ENCODE measurements at places on chromosomes 11 and 22. TPM values are rescaled to one million over a fixed set of nuclear protein-coding genes. Genes with fewer than 3 reads are reported as not detected.

- no peak overlapping the region for H3K4me3 ChIP-seq
- H3K36me3 ChIP-seq: no peaks in the 10 kb centered on the region
- H3K27ac ChIP-seq: no peak overlapping the region
- no peaks in the 10 kb centered on the region for H3K27me3 ChIP-seq
- no peaks in the 10 kb centered on the region for H3K4me1 ChIP-seq
- no peak for DNase-seq
Measured at GRCh38 chr11:92865352-92865751, 104.1 kb upstream of the MTNR1B start.

DNA sequence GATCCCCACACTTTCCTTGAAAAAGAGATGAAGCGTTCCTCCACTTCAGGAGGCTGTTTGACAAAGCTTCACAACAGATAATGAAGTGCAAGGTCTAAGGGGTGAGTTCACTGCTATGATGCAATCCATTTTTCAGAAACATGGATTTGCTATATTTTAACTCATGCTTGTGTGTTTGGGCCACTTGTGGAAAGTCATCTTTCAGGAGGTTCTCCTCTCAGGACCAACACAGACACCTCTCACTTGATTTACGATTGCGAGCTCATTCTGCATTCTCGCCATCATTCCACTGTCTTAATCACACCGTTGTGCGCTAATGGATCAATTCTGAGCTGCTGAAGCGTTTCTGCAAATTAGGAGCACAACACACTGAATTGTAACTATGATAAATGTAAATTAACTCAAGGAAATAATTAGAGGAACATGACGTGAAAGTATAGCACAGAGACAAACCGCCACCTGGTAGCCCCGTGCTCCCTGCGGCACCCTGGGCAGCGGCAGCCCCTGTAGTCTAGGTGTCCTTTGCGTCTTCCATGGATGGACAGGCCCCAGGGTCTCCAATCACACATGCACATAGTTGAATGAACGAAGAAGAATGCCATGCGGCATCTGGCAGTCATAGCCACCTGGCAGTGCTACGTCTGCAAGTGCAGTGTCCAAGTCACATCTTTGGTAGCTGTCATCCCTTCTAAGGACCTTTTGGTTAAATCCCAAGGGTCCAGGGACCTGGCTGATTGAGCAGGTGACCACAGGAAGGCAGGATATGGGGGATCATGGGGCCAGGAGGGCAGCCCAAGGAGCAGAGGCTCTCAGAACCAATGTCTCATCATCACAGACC lies 28.1 kb upstream of the RTL6 start:
- no peak for DNase-seq
- H3K27ac ChIP-seq: no peak overlapping the region
- no peaks in the 10 kb centered on the region for H3K36me3 ChIP-seq

DNA sequence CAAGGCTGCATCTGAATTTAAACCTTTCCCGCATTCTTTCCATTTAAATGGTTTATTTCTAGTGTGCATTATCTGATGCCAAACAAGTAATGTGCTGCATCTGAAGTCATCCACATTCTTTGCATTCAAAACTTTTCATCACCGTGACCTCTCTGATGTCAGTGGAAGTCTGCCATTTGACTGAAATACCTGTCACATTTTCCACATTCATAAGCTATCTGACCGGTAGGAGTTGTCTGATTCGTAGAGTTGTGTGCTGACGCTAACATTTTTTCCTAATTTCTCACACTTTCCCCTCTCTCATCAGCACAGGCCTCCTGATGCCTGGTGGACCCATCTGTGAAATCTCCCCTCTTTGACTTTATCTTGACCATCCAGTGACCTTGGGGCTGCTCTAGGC lies 79.9 kb upstream of the BARX2 start:
- H3K27ac ChIP-seq: no peak overlapping the region
- no peaks in the 10 kb centered on the region for H3K4me1 ChIP-seq
- H3K27me3 ChIP-seq: peaks cover 2% of the 10 kb centered on the region

DDI1 gene
- 0.17 TPM for polyA plus RNA-seq

- H3K36me3 ChIP-seq: peaks cover 2% of the 10 kb centered on the region
- no peak overlapping the region for H3K27ac ChIP-seq
- DNase-seq: no peak
- no peaks in the 10 kb centered on the region for H3K27me3 ChIP-seq
- H3K4me3 ChIP-seq: no peak overlapping the region
- H3K4me1 ChIP-seq: peaks cover 12% of the 10 kb centered on the region
Measured at GRCh38 chr22:19879246-19879570, 24.5 kb upstream of the GNB1L start.

C11orf86 gene
- not detected for polyA plus RNA-seq

DNA sequence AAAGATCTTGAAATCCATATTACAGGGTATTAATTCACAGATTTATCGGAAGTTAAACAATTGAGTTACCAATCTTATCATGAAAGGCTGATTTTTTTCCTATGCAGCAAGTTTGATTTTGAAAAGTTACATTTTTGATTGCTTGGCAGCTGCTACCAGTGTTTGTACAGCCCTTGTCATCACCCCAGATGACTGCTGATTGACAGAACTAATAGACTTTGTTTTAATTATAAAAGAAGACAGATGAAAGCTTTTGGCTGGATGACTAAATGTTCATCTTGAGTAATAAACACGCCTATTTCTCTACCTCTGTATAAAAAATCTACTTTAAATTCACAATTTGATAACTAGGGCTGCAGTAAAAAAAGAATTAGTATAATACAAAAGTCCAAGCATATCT lies 259.7 kb downstream of the TTC28 start:
- no peak for DNase-seq
- no peak overlapping the region for H3K4me3 ChIP-seq
- no peaks in the 10 kb centered on the region for H3K4me1 ChIP-seq
- H3K36me3 ChIP-seq: no peaks in the 10 kb centered on the region

GRCh38 chr11:131744847-131745246 lies 374.4 kb downstream of the NTM start:
- H3K4me3 ChIP-seq: no peak overlapping the region
- no peaks in the 10 kb centered on the region for H3K27me3 ChIP-seq
- H3K27ac ChIP-seq: no peak overlapping the region
- no peaks in the 10 kb centered on the region for H3K4me1 ChIP-seq

PGA5 gene
- not detected for polyA plus RNA-seq

RBMXL2 gene
- not detected for polyA plus RNA-seq

OR4B1 gene
- polyA plus RNA-seq: not detected

GRCh38 chr11:67599149-67599548 lies 7.6 kb upstream of the NDUFV1 start:
- H3K36me3 ChIP-seq: no peaks in the 10 kb centered on the region
- no peak overlapping the region for H3K27ac ChIP-seq
- H3K27me3 ChIP-seq: peaks cover 10% of the 10 kb centered on the region
- no peak overlapping the region for H3K4me3 ChIP-seq

DNA sequence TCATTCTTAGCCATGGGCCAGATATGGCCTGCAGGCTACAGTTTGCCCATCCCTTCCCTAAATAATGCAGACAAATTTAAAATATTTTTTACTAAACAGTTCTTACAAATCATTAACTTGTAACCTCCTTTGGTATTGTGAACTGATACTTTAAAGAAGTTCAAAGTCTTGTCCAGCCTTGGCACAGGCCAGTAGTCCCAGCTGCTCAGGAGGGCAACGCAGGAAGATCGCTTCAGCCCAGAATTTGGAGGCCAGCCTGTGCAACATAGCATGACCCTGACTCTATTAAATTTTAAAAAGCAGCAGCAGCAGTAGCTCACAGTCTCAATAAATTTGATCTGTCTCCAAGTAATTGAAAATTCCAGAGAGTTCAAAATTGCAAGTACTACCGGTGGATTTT lies 83.7 kb upstream of the ARHGAP32 start:
- H3K4me3 ChIP-seq: no peak overlapping the region
- no peak for DNase-seq

HBG1 gene
- not detected for polyA plus RNA-seq

- no peaks in the 10 kb centered on the region for H3K36me3 ChIP-seq
- no peaks in the 10 kb centered on the region for H3K4me1 ChIP-seq
- H3K4me3 ChIP-seq: no peak overlapping the region
- H3K27ac ChIP-seq: no peak overlapping the region
Measured at GRCh38 chr11:69002110-69002569, 10.9 kb downstream of the MRGPRF start.

- H3K27ac ChIP-seq: no peak overlapping the region
- H3K36me3 ChIP-seq: no peaks in the 10 kb centered on the region
- peak; percentile 76 for DNase-seq
- H3K4me1 ChIP-seq: peaks cover 6% of the 10 kb centered on the region
Measured at GRCh38 chr22:42500161-42500835, 19.3 kb downstream of the RRP7A start.

- H3K36me3 ChIP-seq: no peaks in the 10 kb centered on the region
- no peak overlapping the region for H3K4me3 ChIP-seq
- no peak overlapping the region for H3K27ac ChIP-seq
- no peak for DNase-seq
Measured at GRCh38 chr22:26339755-26340154, 89.3 kb upstream of the ASPHD2 start.

- peaks cover 59% of the 10 kb centered on the region for H3K4me1 ChIP-seq
- DNase-seq: no peak
- peaks cover under 1% of the 10 kb centered on the region for H3K36me3 ChIP-seq
- no peak overlapping the region for H3K27ac ChIP-seq
Measured at GRCh38 chr11:48091426-48092102, 111.2 kb downstream of the PTPRJ start.

DNA sequence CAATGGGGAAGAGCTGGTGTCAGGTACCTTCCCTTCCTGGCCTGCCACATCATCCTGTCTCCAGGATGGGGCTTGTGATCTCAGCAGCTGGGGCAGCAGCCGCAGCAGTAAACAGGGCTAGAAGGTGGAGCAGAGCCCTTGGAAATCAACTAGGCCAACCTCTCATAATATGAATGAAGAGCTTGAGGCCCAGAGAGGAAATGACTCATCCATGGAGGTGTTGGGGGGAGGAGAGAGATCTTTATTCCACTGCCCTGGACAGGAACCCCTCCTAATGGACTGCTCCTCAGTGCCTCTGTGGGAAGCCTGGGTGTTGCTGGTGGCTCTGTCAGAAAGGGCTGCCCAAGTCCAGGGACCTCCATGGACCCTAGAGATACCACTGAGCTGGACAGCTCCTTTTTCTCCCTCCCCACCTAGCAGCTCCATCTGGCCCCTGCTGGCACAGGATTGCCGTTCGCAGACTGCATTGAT lies 111.8 kb downstream of the OSBP2 start:
- no peaks in the 10 kb centered on the region for H3K36me3 ChIP-seq
- peaks cover 14% of the 10 kb centered on the region for H3K27me3 ChIP-seq
- H3K27ac ChIP-seq: no peak overlapping the region
- DNase-seq: no peak
- H3K4me1 ChIP-seq: peaks cover 6% of the 10 kb centered on the region

TRIM49 gene
- not detected for polyA plus RNA-seq

DNA sequence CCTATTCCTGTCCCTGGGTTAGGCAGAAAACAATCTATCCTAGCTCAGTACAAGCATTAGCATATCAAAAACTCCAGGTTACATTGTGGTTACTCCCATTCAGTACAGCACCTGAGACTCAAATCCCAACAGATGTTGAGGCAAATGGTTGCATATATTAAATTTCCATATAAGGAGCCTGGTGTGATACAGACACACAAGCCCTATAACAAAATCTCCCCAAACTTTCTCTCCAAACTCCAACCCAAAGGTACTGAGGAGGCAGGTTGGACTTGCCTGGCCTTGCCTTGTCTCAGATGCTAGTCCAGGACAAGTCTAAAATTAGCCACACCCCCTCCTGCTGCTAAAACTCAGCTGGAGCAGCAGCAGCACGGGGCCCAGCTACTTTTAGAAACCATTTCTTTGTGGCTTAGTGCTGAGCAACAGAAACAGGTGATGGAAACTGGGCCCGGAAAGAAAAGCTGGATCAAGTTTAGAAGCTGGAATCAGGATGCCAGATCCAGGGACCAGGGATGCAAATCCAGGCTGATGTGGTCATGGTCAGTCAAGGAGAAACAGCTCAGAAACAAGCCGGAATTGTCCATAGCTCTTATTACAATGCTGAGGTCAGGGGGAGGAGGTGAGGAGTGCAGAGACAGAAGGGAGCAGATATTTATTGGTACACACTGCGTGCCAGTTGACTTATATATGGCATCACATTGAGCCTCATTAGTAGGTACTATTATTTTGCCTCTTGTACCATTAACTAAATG lies 73.7 kb upstream of the AMOTL1 start:
- H3K27ac ChIP-seq: no peak overlapping the region
- H3K4me3 ChIP-seq: no peak overlapping the region
- H3K27me3 ChIP-seq: peaks cover 1% of the 10 kb centered on the region
- DNase-seq: no peak
- H3K4me1 ChIP-seq: no peaks in the 10 kb centered on the region
- no peaks in the 10 kb centered on the region for H3K36me3 ChIP-seq

DNA sequence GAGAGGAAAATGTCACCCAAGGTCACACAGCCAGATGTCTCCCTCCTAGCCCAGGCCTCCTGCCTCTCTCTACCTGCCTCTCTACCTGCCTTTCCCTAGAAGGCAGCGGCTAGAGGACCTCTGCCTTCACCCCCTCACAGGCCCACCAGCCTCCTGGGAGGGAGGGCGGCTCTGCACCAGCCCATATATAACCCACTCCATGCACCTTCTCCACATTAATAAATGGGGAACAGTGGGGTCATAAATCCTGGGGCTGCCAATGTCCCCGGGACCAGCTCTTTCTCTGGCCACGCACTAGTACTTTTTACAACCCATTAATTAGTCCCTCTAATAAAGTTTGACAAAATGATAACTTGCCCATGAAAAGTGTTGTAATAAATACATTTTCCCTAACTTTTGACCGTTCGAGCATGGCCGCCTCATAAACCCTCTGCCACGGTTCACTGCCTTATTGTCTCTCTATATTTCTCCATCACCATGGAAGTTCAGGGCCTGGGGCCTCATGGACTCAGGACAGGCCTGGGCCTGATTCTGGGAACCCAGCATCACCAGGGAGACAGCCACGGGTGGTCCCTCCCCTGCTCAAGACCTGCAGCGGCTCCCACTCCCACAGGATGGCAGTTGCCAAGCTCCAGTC lies 102.1 kb downstream of the MN1 start:
- no peaks in the 10 kb centered on the region for H3K4me1 ChIP-seq
- H3K27ac ChIP-seq: no peak overlapping the region
- no peaks in the 10 kb centered on the region for H3K36me3 ChIP-seq

PELI3 gene
- polyA plus RNA-seq: 6.5 TPM

DNA sequence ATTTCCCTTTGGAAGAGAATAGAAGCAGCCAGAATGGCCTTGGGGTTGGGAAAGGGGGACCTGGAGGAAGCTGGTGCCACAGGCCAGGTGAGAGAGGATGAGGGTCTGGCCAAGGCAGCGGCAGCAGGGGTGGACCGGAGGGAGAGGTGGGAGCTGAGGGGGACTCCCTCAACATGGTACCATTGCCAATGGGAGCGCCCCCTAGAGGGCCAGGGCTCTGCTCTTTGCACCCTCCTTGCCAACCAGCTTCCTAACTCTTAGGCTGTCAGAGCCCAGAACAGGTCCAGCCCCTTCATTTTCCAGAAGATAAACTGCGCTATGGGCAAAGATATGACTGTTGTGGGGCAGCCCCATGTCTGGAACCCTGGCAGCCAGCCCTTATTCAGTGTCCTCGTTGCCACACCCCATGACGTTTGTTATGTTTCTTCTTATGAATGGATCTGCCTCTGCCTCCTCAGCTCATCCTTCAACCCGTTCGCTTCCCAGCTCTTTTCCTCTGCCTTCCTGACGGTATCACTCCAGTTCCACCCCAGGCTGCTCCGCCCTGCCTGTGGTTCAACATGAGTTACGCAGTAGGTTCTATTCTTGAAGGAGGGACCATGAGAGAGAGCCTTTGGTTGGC lies 185.2 kb downstream of the GRIK4 start:
- H3K4me3 ChIP-seq: no peak overlapping the region
- no peaks in the 10 kb centered on the region for H3K36me3 ChIP-seq
- no peak for DNase-seq
- no peaks in the 10 kb centered on the region for H3K4me1 ChIP-seq
- no peak overlapping the region for H3K27ac ChIP-seq
- no peaks in the 10 kb centered on the region for H3K27me3 ChIP-seq

PRAME gene
- polyA plus RNA-seq: not detected

KCNJ11 gene
- polyA plus RNA-seq: not detected

KCNJ4 gene
- polyA plus RNA-seq: not detected
